ENCODE measurements at places on chromosomes 4 and X.

DNA sequence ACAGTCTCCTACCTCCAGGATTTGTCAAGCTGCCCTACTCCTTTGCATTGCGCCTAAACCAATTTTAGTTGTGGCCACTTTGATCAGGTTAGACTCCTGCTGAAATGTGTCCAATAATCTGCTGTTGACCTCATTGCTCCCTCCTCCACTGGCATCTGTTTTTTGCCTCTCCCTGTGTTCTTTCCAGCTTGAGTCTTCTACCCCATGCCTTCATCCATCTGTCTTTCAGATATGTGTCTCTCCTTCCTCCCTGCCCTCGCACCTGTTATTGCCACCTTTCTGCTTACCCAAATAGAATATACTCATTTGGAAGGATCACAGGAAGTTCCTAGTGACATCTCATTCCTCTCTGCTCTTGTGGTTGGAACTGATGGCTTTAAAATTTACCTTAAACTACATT, 366.6 kb upstream of the CLNK start:
- no peak for DNase-seq

DNA sequence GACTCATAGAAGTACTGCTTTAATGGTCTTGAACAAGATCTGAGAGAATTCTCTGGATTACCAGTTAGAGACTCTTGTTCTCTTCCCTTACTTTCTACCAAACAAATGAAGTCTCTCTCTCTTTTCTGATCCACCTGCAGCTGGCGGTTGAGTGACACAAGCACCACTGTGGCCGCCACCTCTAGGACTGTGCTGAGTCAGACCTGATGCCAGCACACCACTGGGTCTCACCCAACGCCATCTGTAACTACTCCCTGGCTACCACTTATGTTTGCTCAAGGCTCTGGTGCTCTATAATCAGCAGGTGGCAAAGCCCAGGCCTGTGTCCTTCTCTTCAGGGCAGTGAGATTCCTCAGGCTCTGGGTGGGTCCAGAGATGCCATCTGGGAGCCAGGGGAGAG, 1173.5 kb downstream of the RPA4 start:
- DNase-seq: no peak

DNA sequence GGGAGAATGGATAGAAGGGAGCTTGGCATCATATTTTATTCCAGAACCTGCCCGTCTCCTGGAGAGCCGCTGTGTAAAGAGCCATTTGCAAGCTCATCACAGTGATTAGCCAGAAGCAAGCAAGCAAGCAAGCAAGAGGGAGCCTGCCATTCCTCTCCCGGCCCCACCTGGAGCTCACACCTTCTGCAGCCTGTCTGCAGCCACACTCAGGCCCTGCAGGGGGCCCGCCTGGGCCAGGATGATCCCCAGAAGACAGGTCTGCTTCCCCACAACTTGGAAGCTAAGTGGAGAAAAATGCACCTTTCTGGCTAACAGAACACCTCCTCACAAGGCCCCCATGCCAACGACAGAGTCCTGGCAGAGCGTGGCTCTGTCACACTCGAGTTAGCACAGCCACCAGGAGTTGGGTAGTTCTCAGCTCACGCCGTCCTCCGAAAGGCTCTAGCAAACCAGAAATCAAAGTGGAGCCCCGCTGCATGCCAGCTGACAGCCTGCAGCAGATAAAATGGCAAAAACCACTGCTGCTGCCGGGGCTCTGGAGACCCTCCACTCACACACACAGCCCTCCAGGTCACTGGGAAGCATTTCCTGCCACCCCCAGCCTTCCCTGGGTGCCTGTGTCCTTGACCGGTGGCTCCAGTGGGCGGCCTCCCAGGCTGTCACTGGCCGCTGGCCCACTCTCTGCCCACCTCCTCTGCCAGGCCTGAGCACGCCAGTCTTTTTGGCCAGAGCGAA, 54.9 kb downstream of the DCTD start:
- no peak for DNase-seq

DNA sequence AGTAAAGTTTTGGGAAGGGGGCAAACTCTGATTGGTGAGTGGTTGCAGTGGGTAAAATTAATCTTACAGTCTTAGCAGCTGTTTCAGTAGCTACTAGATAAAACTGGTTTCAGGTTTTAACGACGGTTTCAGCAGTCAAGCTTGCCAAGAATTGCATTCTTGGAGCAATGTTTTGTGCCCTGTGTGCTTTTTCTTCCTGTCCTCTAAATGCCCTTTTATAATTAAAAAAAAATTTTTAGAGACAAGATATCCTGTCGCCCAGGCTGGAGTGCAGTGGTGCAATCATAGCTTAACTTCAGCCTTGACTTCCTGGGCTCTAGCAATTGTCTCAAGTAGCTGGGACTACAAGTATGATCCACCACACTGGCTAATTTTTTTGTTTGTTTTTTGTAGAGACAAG, 6.3 kb upstream of the PPEF2 start:
- peak; percentile 5 for DNase-seq

- peak; percentile 93 for DNase-seq
Observed at GRCh38 chr4:8315435-8316250, 46.1 kb downstream of the HTRA3 start.

DNA sequence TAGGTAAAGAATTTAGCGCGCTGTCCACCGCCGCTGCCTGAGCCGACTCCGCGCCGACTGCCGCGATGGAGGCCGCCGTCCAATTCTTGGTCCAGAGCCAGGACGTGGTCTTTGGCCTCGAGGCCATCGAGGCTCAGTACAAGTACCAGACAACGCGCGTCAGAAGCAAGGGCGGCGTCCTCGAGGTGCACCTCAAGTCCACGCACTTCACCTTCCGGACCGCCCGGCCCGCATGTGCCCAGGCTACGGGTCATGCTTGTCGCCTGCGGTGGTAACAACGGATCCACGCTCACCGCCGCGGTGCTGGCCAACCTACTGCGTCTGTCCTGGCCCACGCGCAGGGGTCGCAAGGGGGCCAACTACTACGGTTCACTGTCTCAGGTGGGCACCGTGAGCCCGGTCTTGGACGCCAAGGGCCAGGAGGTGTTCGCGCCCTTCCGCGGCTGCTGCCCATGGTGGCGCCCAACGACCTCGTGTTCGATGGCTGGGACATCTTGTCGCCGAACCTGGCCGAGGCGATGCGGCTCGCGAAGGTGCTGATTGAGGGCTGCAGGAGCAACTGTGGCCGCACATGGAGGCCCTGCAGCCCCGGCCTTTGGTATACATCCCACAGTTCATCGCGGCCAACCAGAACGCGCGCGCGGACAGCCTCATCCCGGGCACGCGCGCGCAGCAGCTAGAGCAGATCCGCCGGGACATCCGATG, 128.0 kb downstream of the ANAPC4 start:
- DNase-seq: no peak

DNA sequence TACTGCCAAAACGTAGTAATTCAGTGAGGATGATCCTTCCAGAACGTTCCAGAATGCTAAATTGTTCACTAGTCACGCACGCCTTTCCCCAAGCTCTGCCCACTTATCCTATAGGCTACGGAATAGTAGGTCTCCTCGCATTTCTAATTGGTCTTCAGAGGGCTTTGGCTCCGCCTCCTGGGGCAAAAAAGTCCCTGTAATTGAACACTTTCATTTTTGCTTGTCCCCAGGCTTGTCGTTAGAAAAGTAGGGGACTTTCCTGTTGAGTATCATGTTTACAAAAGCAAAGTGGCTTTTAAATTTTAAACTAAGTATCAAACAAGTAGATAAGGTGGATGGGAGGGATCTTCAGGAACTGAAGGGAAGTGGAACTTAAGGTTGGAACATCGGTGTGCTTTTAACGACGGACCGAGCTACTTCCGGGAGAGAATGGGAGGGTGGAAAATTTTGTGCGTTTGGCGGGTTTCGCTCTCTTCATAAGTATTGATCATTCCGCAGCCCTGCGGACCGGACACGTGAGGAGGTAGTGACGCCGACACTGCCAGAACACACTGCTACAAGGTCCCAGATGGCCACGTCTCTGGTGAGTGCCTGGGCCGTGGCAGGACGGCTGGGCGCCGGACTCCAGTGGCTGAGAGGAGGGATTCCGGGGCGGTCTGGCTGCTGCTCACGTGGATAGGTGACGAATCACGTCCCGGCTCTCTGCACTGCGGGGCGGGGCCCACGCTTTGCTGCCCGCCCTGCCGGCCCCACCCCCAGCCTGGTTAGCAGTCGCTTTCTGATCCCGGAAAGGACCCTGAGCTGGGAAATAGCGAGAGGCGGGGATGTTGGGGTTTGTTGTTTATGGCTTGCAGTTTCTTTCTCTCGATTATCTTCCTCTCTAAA, at the start of gene NXT2:
Gene NXT2 (plus strand): TSS at position 406 of the 885 bp plus-strand sequence. CDS start 163 bp downstream, at position 569.
- peak; percentile 90 for DNase-seq

- no peak for DNase-seq
Observed at GRCh38 chr4:147916351-147916750, 184.5 kb downstream of the ARHGAP10 start.

GRCh38 chr4:26148927-26149326, 171.9 kb upstream of the RBPJ start:
- no peak for DNase-seq

GRCh38 chrX:44705817-44706551, 137.8 kb upstream of the DUSP21 start:
- no peak for DNase-seq

GRCh38 chr4:8515316-8516060, 64.7 kb upstream of the GPR78 start:
- no peak for DNase-seq

GRCh38 chr4:83080561-83080960, 34.0 kb downstream of the PLAC8 start:
- DNase-seq: no peak

DNA sequence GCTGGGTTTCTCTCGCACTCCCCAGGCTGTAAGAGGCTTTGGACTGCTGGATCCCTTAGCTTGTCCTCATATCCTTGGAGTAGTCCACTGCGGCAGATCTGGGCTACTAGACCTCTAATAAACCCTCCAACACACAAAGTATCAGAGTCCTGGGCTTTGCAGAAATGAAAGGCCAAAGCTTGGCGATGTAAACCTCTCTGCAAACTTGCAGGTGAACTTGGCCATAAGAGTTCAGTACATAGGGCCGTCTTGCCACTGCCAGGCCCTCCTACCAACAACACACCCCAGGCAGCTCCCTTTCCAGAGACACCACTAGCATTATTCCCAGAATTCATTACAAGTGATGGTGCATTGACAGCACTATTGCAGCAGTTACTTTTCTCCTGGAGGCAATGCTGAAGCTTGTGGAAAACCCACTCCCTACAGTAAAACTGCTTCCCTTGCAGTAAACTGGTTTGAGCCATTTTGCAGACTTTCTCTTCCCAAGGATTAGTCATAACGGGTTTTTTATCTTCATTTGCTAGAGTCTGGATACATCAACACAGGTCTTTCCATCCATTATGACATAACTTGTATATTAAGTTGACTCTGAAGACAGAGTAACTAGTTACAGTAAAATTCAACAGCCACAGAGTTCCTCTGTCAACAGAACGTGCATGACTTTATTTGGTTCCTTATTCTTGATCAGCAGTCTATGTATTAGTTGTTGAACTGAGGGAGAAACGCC, 2.4 kb downstream of the ANKRD50 start:
- no peak for DNase-seq
